NCI-H446 treated with DMSO at 0.1 percent for 48 hours (cell line): ENCODE measurements at places on chromosomes 12 and 14.

DNA sequence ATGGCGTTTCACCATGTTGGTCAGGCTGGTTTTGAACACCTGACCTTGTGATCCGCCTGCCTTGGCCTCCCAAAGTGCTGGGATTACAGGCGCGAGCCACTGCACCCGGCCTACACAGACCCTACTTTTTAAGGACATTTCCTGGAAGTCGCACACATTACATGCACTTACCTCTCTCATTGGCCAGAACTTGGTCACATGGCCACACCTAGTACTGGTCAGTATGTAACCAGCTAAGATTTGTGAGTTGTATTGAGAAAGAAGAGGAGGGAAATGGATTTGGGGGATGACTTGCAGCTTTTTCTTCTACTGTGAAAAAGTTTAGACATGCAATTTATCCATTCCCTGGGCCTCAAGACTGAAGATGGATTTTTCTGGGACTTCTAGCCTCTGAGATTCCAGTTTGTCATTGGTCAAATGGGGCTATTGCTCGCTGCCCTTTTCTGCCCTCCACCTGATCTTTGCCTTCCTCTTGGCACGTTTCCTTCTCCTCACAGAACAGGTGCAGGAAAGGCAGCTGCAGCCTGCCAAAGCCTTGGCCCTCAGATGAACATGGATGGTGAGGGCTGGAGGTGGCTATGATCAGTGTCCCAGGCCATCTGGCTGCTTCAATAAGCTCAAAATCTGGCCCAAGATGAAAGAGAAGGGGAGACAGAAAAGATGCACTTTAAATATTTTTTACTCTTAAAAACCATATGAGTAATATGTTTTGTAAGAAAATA, 7.1 kb upstream of the ZDHHC22 start:
- no peak for DNase-seq

- DNase-seq, result no peak
Observed at GRCh38 chr12:86134561-86134960, 121.6 kb downstream of the MGAT4C start.

DNA sequence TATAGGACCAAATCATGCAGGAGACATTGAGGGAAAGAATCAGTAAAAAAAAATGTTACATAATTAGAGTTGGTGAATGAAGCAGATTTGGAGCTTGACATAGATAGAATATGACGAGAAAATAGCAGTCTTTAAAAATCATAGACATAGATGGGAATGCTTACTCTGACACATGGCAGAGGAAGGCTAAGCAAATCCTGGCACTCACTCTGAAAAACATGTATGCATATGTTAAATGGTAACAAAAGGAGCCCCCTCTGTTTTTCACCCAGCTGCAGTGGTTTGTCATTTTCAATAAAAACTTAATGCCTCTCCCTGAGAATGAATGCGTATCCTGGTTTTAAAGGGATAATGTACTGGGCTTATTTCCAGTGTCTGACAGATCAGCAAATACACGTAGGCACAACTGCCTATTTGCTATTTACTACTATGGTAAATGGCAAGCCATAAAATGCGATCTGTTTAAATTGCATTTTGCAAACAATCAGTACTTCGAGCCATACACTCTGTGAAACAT, 561.2 kb upstream of the SEL1L start:
- no peak for DNase-seq

GRCh38 chr12:46473634-46474329, 101.2 kb upstream of the SLC38A2 start:
- DNase-seq, result no peak

GRCh38 chr14:96225745-96226151, 21.1 kb downstream of the BDKRB2 start:
- DNase-seq, result no peak

DNA sequence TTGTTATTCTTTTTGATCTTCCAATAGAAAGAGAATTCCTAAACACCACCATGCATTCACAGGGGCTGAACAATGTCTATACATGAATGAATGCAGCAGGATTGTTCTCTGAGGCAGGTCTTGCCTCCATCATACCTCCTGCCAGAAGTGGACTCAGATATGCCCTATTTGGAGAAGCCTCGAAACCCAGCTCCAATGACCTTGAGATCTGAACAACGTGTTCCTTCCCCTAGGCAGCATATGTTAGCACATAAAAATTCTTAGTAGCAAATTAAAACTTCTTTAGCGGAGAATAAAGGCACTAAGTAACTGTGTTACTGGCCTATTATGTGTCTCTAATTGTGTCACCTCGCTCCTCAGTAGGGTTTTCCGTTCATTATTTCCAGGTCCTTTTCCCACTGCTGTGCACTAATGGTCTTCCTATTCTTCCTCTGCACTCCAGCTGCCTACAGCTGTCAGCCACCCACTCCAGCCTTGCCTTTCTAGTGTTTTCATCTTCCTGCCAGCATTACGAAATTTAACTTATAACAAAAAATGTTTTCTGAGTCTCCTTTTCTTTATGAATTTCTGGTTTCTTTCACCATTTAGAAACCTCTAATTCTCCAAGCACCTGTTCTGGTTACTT, 62.6 kb upstream of the IGF1 start:
- no peak for DNase-seq

- no peak for DNase-seq
Observed at GRCh38 chr12:74488134-74488533, 49.5 kb upstream of the ATXN7L3B start.

DNA sequence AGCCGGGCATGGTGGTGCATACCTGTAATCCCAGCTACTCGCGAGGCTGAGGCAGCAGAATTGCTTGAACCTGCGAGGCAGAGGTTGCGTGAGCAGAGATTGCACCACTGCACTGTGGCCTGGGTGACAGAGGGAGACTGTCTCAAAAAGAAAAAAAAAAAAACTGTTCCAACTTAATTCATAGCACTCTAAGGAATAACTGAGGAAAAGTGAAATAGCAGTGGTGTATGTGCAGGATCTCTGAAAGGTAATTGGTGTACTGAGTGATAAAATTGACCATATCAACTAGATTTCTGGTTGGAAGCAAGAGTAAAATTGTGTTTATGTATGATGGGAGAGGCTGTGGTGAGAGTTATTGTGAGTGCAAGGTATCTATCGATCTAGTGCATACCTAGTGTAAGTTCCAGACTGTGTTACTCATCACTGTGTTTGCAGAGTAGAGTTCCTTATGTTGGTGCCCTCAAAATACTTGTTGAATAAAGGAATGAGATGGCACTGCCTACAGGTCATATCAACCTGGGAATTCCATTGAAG, 6.3 kb downstream of the CAND1 start:
- DNase-seq, result no peak

DNA sequence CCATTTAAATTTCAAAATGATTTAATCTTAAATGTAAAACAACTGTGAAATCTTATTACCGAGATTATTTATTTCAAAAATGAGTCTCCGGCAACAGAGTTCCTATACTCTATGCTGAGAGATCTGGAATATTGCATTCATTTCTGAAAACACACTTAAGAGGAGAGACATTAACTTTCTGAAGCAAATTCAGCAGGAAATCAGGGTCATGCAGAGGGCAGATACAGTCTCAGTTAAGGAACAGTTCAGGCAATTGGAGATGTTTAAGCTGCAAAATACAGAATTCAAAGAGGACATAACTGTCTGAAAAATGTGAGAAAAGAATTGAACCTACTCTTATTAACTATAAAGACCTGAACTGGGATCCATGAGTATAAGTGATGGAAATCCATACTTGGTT, 320.7 kb downstream of the PAWR start:
- no peak for DNase-seq

DNA sequence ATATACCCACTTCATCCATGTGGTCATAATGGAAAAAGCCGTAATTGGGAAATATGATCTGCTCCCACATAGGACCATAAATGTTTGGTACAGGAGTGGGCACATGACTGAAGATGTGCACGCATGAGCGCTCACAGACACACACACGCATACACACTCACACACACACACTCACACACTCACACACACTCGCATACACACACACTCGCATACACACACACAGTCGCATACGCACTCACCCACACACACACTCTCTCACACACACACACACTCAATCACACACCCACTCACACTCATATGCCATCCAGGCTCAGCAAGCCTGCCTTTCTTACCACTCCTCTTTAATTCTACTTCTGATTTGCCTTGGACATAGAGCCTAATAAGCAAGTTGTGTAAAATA, 45.6 kb upstream of the EGLN3 start:
- DNase-seq, result no peak

DNA sequence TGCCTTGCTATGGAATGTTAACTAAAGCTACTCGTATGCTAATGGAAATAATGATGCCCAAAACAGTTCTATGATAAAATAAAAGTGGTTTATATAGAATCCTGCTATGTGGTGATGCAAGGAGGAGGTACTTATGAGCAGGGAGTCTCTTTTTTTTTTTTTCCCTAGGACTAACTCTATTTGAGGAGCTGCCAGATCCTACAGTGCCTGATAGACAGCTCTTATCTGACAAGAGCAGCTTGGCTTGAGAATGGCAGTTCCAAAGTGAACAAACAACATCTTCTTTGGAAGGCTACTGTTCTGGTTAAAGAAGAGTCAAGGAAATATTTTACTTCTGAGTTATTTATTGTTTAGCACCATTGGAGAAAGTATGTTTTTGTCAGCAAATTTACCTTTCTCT, 10.2 kb upstream of the ACSM4 start:
- DNase-seq, result no peak

DNA sequence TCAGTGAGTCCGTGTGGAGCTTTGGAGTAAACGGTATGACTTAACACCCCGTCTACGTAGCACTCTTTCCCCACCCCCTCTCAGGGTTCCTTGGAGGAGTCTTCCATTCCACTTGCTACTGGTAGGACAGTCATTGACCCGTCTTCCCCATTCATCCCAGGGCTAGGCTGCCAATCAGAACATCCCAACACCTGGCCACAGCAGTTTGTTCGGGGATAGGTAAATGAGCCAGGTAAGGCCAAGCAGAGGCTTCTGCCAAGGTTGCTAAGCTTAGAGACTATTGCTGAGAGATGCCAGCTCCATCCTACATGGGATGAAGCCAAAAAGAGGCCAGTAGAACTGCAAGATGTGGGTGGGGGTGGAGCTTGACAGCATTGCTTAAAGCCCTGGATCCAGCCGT, 130.8 kb downstream of the BCL11B start:
- no peak for DNase-seq

DNA sequence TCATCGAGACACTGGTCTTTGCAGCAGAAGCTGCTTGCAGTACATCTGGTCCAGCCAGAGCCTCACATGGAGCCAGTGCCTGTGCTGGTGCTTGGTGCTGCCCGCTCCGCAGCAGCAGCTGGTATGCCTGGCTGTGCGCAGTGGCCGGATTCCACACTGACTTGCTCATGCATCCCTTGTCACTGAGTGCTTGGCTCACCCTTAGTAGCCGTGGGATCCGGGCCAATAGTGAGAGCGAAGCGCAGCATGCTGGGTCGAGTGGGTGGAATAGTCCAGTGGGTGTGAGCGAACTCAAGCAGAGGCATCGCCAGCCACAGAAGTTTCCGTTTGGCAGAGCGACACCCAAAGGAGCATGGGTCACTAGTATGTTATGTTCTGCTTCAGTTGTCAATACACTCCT, 10.1 kb upstream of the FBXO33 start:
- peak; percentile 31 for DNase-seq

DNA sequence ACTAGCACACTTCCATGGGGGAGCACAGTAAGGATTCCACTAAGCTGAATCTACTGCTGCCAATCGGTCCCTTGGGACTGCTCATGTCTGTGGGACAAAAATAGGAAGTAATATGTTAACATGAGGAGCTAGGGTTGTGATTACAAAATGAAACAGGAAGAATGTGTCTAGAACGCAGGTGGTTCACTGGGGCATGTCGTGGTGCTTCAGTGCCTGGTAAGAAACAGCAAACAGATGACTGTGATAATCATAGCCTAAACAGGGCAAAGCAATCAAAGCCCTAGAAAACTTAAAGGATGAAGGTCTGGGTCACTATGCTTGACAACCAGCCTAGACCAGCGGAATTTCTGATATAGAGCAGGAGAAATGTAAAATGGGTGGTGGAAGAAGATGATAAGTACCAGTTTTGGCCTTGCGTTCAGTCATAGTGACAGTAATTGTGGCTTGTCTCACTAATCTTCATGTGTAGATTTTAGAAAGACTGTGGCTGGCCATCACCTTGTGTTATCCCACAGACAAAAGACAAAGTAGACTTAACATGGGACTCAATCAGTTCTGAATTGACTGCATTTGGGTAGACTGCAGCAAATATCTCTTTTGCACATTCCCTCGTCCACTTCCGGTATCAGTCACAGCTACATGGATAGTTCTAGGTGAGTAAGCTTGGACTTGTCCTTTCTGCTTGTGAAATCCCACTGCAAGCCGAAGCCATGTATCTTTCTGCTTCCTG, 51.4 kb downstream of the WASHC3 start:
- no peak for DNase-seq

DNA sequence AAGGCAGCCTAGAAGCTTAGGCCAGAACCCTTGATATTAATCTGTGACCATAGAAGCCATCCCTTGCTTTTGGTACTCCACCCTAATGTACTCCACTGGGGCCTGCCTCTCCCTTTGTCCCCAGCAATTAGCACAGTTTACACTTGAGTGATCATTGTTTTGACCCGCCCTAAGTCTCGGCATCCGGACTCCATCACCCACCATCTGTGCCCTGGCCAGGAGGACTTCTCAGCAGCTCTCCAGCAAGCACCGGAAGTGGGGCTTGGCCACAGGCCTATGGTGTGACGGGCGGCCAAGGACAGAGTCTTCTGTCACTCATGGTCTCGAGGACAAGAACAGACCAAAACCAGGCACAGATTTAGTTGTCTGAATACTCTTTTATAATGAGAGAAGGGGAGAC, 126.5 kb upstream of the NTF3 start:
- peak; percentile 45 for DNase-seq

DNA sequence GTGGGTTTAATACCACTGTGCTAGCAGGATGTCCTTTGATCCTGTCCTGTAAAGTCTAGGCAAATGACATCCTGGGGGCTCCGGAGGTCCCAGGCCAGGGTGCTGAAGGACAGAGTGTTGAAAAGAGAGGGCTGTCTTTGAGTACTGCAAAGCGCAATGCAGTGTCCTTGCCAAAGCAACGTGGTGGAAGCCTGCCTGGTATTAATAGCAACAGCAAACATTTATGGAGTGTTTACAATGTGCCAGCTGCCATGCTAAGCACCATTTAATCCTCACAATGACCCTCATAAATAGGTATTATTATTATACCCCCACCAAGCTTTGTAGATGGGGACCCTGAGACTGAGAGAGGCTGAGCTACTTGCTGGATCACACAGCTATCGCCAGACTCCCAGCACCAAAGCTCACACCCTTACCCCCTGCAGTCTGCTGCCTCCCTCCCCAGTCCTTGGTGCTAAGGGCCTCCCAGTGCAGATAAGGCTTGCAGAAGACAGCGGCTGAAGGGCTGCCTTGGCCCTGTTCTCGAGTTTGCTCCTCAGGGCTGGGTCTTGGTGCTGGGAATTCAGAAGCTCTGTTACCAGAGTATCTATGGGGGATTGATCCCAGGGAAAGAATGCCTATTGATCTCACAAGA, 427.7 kb downstream of the FUT8 start:
- DNase-seq, result peak; percentile 55

GRCh38 chr12:132827763-132828703, 636 bp downstream of the GOLGA3 start:
- DNase-seq, result no peak

DNA sequence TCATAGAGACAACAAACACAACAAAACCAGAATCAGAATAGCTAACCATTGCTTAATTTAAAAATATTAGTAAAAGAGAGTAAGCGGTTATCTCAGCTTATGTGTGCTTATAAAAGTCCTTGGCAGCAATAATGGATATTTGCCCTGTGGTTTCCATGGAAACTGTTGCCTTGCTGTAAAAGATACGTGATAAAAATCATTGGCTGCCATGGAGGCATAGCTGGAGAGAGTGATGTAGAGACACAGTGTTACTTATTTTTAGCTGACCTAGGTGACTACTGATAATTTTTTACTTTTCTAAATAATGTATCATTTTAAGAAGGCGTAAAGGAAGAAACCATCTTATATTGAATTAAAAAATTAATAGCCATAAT, 92.9 kb downstream of the ERC1 start:
- peak; percentile 78 for DNase-seq
